Activated CD8-positive, alpha-beta memory T cell treated with anti-CD3 and anti-CD28 coated beads, Interleukin-2, amount 50 U/mL, for 4 hours (primary cell): ENCODE measurements at places on chromosomes 1 and 21.

DNA sequence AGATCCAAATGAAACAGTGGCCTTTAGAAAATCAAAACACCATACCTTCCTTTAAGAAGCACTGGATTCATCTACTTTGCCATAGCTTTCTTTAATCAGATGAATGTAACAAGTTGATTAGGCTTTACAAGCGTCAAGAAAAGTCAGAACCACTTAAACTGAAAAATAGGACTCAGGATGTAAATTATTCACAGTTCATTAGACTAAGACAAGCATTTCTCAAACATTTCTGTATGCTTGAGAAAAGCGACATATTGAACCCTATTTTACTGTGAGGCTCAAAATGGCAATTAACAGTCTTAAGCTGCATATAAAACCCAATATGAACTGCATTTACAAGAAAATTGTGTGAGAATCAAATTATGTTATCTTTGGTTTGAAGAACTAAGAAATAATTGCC is 256.7 kb upstream of the SNX7 start:
- no peak for DNase-seq

DNA sequence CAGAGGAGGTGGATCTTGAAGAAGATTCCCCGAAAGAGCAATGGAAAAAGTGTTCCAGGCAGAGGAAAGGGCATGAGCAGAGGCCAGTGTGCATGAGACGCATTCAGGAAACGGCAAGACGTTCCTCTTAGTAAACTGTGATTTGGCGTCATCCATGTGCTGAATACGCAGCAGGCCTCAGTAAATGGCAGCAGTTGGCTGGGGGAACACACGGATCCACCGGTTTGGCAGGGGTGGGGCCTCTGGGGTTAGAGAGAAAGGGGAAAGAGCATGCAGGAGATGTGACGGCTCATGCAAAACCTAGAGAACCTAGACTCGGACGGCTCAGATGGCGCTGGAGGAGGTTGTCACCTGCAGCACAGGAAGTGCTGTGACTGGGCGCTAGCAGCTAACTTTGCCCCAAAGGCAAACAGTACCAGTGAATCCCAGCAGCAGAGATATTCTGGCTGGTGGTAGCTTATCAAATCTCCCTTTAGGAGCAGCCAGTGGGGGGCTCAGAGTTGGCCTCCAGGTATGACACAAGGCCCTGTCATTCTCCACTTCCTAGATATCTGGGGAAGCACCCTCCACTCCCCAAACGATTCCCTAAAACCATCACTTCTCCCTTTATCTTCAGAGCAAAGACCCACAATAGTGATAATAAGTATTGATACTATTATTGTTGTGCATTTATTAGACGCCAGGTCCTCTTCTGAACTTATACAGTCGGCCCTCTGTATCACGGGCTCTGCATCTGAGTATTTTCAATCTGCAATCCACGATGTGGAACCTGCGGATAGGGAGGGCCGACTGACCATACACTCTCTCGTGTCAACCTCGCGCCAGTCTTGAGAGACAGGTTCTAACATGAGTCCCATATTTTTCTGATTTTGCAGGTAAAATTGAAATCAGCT is 7.6 kb downstream of the LAPTM5 start:
- peak; percentile 63 for DNase-seq

DNA sequence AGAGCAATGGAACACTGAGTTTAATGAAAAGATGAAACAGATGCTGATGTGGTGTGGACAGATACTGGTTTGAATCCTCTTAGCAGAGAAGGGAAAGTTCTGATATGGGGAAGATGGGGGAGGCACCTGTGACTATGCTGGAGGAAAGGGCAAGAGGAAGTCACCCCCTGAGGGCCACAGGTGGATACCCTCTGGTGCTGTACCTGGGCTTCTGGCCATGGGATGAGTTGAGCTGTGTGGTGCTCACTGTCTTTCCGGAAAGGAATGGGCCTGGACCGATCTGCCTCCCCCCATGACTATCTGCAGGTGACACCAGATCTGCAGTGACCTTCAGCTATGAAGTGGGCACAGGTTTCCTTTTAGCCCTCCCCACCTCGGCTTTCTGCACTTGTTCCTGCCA is 52.4 kb downstream of the IER5 start:
- DNase-seq = no peak

GRCh38 chr1:53582211-53583020 is 123.2 kb downstream of the DMRTB1 start:
- peak; percentile 25 for DNase-seq

DNA sequence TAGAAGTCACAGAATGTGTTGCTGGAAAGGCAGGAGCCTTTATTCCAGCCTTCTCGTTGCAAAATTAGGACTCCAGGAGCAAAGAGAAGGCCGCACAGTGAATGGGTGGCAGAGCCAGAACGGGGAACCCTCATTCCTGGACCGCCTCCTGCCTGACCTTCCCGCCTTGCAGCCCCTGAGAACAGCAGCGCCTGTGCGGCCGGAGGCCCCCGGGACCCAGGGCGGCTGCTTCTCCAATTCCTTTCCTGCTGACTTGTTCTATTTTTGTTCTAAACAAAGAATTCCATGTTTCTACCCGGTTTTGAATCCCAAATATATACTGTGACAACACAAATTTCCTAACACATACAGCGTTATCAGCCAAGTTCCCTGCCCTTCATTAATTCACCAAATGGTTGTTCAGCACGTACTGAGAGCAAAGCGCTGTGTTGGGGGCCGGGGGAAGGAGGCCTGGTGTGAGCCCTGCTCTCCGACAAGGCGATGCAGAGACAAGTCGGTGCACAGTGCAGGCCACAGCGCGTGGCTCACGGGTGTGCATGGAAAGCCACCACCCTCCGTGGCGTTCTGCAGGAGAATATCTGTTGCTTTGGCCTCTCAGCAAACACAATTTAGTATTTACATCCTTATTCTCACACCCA is 31.9 kb upstream of the COL6A2 start:
- DNase-seq = no peak

DNA sequence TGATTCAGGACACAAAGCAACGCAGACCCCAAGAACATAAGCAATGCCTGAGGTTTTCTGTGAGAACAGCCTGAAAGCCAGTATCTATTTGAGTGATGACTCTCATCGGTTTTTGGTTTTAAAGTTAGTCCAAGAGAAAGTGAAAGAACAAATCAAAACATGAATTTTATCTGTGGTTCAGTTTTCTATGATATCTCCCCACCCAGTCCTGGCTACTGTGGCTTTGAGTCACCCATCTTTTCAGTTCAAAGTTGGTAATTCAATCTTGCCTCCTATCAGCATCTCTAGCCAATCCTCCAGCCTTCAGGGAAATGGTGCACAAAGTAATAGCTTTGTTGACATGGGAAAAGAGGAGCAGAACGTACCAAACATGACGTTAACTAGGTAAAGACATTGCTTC is 40.5 kb upstream of the KRTAP19-8 start:
- DNase-seq = no peak

GRCh38 chr1:20493839-20494608 is 8.0 kb upstream of the CAMK2N1 start:
- DNase-seq = peak; percentile 82

DNA sequence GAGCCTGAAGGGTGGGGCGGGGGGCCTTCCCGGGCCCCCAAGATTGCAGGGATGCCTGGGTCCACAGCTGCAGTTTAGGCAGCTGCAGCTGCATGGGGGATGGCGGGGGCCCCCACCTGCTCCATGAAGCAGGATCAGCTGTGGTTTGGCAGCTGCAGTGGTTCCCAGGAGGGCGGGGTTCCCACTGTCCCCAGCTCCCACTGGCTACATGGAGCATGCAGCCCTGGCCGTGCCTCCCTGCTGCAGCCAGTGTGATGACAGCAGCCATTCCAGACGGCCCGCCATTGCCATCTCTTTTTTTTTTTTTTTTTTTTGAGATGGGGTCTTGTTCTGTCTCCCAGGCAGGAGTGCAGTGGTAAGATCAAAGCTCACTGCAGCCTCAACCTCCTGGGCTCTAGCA is 992 bp upstream of the C1QA start:
- DNase-seq = no peak

DNA sequence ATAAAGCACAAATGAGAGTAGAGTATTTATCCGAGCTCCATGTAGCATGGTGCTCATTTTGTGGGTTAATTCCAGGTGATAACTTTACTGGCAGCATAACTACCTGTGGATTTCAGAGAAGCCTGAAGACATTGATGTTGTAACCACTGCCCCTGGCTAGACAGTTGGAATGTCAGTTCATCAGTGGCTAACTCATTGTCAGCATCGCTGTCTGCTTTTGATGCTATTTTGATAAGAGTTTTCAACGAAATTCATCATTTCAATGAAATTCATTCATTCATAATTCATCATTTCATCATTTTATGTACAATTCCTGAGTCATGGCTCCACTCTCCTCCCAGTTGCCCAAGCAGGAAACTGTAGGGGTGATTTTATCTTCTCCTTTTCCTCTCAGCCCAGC is 34.4 kb downstream of the HSD3B1 start:
- DNase-seq = no peak

GRCh38 chr21:44288251-44289110 is 2.8 kb downstream of the AIRE start:
- no peak for DNase-seq

DNA sequence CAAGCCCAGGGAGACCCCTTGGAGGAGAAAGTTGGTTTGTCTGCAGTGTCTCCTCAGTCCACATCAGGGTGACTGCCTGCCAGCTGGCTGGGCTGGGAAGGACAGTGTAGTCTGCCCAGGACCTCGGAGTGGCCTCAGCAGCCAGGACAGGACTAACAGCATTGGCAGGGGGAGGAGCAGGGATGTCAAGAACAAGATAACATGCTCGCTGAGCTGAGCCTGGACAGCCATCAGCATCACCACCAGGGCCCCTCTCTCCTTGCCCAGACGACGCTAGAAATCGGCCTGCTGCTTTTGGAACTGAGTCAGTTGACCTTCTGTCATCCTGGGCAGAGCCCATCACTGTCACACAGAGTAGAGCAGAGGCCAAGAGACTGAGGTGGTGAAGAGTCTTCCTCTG is 83.6 kb upstream of the CNTN2 start:
- no peak for DNase-seq

GRCh38 chr1:201283836-201284553 is 689 bp downstream of the PKP1 start:
- no peak for DNase-seq

GRCh38 chr1:222618880-222619596 is 1.1 kb downstream of the MIA3 start:
- no peak for DNase-seq
